ENCODE measurements at places on chromosomes 16 and 17.

- peaks cover 21% of the 10 kb centered on the region for H3K27me3 ChIP-seq
- H3K36me3 ChIP-seq: no peaks in the 10 kb centered on the region
- H3K4me1 ChIP-seq: peaks cover 2% of the 10 kb centered on the region
- H3K27ac ChIP-seq: no peak overlapping the region
Measured at GRCh38 chr17:34368946-34369500, 6.0 kb upstream of the CCL1 start.

GRCh38 chr16:24978370-24978914 is 36.7 kb downstream of the ARHGAP17 start:
- H3K27me3 ChIP-seq: no peaks in the 10 kb centered on the region
- peaks cover 32% of the 10 kb centered on the region for H3K36me3 ChIP-seq

- no peak overlapping the region for H3K4me3 ChIP-seq
- H3K27ac ChIP-seq: no peak overlapping the region
- no peak for DNase-seq
- no peaks in the 10 kb centered on the region for H3K4me1 ChIP-seq
- H3K36me3 ChIP-seq: no peaks in the 10 kb centered on the region
Measured at GRCh38 chr17:42241871-42242270, 34.3 kb downstream of the STAT5B start.

DNA sequence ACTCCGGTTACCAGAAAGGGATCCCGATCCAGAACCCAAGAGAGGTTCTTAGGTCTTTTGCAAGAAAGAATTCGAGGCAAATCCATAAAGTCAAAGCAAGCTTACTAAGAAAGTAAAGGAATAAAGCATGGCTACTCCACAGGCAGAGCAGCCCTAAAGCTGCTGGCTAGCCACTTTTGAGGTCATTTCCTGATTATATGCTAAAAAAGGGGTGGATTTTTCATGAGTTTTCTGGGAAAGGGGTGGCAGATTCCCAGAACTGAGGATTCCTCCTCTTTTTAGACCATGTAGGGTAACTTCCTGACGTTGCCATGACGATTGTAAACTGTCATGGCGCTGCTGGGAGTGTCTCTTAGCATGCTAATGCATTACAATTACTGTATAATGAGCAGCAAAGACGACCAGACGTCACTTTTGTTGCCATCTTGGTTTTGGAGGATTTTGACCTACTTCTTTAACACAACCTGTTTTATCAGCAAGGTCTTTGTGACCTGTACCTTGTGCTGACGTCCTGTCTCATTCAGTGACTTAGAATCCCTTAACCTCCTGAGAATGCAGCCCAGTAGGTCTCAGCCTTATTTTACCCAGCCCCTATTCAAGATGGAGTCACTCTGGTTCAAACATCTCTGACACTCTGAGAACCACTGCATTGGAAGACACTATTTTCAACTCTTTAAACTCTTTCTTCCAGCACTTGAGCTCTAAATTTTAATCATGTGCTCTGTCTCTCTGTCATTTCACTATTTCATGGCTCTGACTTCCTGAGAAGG is 203.6 kb upstream of the CACNG3 start:
- DNase-seq: no peak
- no peak overlapping the region for H3K27ac ChIP-seq
- no peaks in the 10 kb centered on the region for H3K4me1 ChIP-seq
- H3K36me3 ChIP-seq: no peaks in the 10 kb centered on the region
- H3K27me3 ChIP-seq: peaks cover 15% of the 10 kb centered on the region

GRCh38 chr16:57898961-57899360 is 72.0 kb downstream of the CNGB1 start:
- peaks cover 17% of the 10 kb centered on the region for H3K27me3 ChIP-seq
- no peak overlapping the region for H3K27ac ChIP-seq
- no peak overlapping the region for H3K4me3 ChIP-seq
- no peaks in the 10 kb centered on the region for H3K4me1 ChIP-seq
- no peak for DNase-seq
- H3K36me3 ChIP-seq: no peaks in the 10 kb centered on the region

DNA sequence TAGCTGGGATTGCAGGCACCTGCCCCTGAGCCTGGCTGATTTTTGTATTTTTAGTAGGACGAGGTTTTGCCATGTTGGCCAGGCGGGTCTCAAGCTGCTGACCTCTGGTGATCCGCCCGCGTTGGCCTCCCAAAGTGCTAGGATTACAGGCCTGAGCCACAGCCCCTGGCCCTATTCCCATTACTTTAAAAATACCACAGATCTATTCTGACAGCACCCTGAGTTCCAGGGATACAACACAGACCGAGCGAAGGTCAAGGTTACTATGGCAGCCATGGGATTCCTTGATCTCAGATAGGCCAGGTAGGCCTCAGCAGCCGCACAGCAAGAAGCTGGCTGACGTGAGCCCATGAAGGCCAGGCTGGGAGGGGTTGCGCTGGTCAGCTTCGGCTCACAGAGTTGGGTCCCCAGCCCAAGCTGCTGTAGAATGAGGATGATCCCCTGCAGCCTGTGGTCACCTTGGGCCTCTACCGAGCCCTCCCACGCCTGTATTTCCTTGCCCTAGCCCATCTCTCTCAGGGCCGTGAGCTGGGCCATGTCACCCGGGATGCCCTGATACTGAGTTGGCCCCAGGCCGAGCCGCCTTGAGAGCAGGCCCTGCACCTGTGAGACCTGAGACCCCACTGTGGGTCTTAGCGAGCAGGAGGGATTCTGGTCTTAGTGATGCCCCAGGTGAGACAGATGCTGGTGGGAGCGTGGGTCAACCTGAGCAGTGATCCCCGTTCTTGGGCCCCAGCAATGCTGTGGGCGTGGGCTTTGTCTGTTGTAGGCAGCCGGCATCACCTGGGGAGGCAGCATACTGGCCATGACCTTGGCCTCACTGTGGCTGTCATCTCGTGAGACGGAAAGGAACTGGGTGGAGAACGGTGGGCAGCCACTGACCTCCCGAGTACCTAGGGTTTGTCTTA is 16.9 kb upstream of the RNF213 start:
- H3K27ac ChIP-seq: no peak overlapping the region
- DNase-seq: no peak
- peaks cover 68% of the 10 kb centered on the region for H3K36me3 ChIP-seq
- H3K4me3 ChIP-seq: no peak overlapping the region

DNA sequence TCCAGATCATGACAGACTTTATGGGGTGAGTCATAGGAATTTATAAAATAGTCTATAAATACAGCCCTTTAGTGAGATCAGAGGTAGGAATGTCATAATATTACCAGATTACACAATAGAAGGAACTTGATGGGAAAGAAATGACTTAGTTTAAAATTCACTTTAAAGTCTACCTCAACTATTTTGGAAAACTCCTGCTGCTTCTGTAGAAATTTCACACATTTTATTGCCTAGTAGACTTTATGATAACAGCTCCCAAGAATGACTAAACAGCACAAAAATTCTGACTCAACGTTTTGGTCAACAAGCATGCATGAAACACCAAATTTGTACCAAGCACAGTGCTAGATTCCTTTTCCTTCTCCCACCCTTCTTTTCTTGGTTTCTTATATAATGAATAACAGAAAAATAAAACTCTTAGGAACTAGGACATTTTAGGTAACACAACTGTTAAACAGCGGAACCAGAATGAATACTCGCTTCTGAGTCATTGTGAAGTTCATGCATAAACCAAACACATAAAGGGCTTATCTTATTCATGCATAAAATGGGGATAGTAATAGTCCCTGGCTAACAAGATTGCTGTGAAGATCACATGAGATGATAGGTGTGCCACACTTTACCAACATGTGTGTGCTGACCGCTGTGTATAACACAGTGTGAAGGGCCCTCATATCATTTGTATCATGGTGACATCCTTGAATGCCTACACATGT is 243.9 kb downstream of the CDH8 start:
- H3K4me3 ChIP-seq: no peak overlapping the region
- no peaks in the 10 kb centered on the region for H3K36me3 ChIP-seq
- DNase-seq: no peak
- H3K27me3 ChIP-seq: no peaks in the 10 kb centered on the region
- H3K27ac ChIP-seq: no peak overlapping the region

DNA sequence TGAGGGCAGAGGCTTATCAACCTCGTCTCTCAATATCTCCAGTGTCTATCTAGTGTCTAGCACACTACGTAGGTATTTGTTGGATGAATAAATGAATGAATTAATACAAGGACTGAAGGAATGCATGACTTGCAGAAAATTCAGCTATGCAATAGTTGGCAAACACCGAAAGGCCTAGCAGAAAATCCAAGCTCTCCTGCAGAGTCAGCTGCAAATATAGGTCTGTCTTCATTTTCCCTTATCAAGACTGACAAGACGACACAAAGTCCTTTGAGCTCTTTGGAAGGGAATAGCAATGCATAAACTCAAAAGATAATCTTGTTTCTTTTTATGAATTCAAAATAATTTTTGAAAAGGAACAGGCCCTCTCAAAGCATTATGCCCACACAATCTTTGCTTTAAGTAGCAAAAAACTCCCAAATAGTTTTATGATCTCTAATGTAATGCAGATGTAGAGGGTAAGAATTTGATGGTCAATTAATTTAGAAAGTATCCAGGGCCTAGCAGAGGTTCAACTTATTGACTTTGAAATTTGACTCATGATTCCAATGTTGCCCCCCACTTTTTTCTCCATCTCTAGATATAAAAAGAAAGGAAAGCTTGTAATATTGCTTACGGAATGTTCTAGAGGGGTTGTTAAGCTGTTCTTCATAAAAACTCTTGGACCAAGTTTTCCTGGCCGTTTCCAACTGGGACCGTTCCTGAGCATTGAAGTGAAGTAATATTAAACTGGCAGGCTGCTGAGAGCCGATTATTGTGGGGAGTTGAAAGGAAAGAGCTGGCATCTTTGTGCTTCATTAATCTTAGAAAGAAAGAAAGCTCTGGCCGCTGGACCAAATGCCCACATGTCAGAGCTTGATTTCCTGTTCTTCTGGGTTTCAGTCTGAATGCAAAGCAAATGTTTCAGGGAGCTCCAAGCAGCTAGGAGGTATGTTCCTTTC is 227.3 kb downstream of the HS3ST3A1 start:
- no peak for DNase-seq
- no peaks in the 10 kb centered on the region for H3K36me3 ChIP-seq
- H3K27ac ChIP-seq: no peak overlapping the region
- peaks cover 5% of the 10 kb centered on the region for H3K4me1 ChIP-seq
- no peaks in the 10 kb centered on the region for H3K27me3 ChIP-seq

GRCh38 chr17:16106161-16106891 is 106.7 kb downstream of the TTC19 start:
- no peak overlapping the region for H3K4me3 ChIP-seq
- H3K27me3 ChIP-seq: no peaks in the 10 kb centered on the region
- peaks cover 6% of the 10 kb centered on the region for H3K4me1 ChIP-seq
- H3K36me3 ChIP-seq: peaks cover 27% of the 10 kb centered on the region
- no peak for DNase-seq

DNA sequence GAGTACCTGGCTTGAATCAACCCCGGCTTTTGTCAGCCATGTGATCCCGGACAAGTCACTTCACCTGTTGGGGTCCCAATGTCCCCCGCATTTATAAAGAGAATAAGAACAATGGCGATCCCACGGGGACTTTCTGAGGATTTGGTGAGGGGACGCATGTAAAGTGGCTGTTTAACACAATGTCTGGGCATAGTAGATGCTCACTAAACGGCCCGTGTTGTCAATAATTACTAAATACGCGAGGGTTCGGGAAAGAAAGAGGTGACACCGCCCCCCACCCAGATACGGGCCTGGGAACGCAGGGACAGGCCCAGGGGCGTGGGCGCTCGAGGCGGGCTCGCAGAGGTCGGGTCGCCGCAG is 1.8 kb downstream of the SYNGR3 start:
- no peak for DNase-seq
- H3K27ac ChIP-seq: peak overlapping the region; percentile 35
- peaks cover 36% of the 10 kb centered on the region for H3K4me1 ChIP-seq

DNA sequence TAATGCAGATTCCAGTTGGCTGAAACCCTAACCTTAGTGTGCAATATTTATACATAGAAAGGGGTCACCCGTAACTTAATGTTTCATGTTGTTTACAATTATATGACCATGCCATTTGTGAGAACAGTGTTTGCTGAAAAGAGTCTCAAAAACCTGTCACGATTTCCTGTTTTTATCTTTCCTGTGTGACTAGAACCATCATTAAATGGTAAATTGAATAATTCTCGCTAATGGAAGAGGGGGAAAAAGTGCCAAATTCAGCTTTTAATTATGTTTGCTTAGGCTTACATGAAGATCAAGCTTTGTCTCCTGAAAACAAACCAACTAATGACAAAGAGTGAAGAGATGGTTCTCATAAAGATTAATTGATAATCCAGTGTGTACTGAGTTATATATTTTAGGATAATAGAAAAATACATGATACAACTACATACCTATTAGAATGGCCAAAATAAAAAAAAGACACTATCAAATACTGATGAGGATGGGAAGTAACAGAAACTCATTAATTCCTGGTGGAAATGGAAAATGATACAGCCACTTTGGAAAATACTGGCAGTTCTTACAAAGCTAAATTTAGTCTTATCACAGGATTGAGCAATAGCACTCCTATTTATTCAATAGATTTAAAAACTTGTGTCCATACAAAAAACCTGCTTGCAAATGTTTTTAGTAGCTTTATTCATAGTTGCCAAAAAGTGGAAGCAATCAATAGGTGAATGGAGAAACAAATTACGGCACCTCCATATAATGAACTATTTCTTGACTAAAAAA is 141.7 kb downstream of the CDK5R1 start:
- no peak overlapping the region for H3K27ac ChIP-seq
- no peak overlapping the region for H3K4me3 ChIP-seq
- no peak for DNase-seq
- no peaks in the 10 kb centered on the region for H3K4me1 ChIP-seq
- H3K36me3 ChIP-seq: peaks cover 3% of the 10 kb centered on the region
- H3K27me3 ChIP-seq: no peaks in the 10 kb centered on the region

GRCh38 chr17:9512323-9513168 is 63.1 kb downstream of the STX8 start:
- H3K36me3 ChIP-seq: no peaks in the 10 kb centered on the region
- H3K4me1 ChIP-seq: no peaks in the 10 kb centered on the region
- no peak overlapping the region for H3K4me3 ChIP-seq
